ENCODE measurements at places on chromosomes 1 and 21. TPM values are rescaled to one million over a fixed set of nuclear protein-coding genes. Genes with fewer than 3 reads are reported as not detected.

- no peaks in the 10 kb centered on the region for H3K27me3 ChIP-seq
These were observed 95.9 kb downstream of the GIPC2 start for GRCh38 chr1:78141531-78142231.

GRCh38 chr1:151143986-151144385 is 2.4 kb downstream of the SEMA6C start:
- H3K4me1 ChIP-seq: peaks cover 16% of the 10 kb centered on the region
- H3K4me3 ChIP-seq: no peak overlapping the region
- H3K27me3 ChIP-seq: no peaks in the 10 kb centered on the region
- H3K27ac ChIP-seq: no peak overlapping the region

GRCh38 chr1:50420689-50421365 is 2.4 kb downstream of the DMRTA2 start:
- H3K27ac ChIP-seq: no peak overlapping the region
- H3K4me3 ChIP-seq: no peak overlapping the region
- no peaks in the 10 kb centered on the region for H3K36me3 ChIP-seq
- no peak for DNase-seq

GRCh38 chr1:205598841-205599668 is 32.8 kb downstream of the ELK4 start:
- no peaks in the 10 kb centered on the region for H3K27me3 ChIP-seq
- peak; percentile 88 for DNase-seq
- H3K27ac ChIP-seq: peak overlapping the region; percentile 61
- no peaks in the 10 kb centered on the region for H3K36me3 ChIP-seq
- no peak overlapping the region for H3K4me3 ChIP-seq

DNA sequence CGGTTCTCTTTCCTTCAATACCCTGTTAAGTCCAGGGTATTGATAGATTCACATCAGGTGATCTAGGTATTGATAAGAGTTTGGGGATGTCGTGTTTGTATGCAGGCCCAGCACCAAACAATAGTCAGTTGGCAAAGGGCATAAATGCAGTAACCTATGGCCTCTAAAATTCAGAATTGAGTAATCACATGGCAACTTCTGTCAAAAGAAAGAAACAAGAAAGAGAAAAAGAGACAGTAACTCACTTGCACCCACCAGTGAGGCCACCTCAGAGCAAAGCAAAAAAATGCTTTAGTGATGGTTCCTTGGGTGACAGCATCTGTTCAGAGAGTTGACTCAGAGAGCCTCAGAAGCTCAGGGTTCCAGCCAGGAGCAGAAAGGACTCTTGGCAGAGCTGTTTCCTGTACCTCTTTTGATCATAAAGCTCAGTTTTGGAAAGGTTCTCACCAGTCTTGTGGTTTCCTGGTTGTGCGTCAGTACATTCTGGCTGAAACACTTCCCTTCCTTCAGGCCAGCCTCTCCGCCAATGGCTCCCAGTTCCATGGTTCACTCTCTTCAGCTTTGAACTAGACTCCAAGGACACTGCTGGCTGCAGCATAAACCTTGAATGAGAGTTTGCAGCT is 70.1 kb upstream of the GORAB start:
- H3K4me3 ChIP-seq: no peak overlapping the region
- H3K4me1 ChIP-seq: no peaks in the 10 kb centered on the region
- DNase-seq: no peak
- no peaks in the 10 kb centered on the region for H3K27me3 ChIP-seq
- H3K27ac ChIP-seq: no peak overlapping the region
- no peaks in the 10 kb centered on the region for H3K36me3 ChIP-seq

DNA sequence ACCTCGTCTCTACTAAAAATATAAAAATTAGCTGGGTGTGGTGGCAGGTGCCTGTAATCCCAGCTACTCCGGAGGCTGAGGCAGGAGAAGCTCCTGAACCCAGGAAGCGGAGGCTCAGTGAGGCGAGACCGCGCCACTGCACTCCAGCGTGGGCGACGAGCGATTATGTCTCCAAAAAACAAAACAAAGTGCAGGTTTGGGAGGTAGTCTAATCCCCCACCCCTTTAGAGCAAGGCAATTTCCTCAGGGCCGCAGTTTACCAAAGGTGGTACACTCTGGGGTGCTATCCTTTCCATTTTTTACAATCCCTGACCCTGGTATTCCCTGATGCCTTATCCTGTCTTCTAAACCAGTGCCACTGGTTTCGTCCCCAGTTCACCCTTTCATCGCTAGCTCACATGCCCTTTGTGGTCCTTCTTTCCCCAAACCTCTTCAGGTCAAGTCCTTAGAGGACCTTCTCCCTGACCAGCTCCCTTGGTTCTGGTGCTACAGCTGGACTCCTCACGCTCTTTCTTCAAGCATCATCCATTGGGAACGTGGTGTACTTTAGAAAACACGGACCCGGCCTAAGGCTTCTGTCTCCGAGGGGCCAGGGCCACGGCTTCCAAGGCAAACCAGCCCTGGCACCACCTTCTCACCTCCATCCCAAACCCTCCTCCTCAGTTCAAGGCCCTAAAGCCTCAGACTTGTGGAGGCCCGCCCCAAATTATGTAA is 873 bp downstream of the IFT25 start:
- no peaks in the 10 kb centered on the region for H3K36me3 ChIP-seq
- no peak for DNase-seq
- peak overlapping the region; percentile 93 for H3K4me3 ChIP-seq
- peak overlapping the region; percentile 94 for H3K27ac ChIP-seq
- no peaks in the 10 kb centered on the region for H3K27me3 ChIP-seq
- H3K4me1 ChIP-seq: no peaks in the 10 kb centered on the region

DNA sequence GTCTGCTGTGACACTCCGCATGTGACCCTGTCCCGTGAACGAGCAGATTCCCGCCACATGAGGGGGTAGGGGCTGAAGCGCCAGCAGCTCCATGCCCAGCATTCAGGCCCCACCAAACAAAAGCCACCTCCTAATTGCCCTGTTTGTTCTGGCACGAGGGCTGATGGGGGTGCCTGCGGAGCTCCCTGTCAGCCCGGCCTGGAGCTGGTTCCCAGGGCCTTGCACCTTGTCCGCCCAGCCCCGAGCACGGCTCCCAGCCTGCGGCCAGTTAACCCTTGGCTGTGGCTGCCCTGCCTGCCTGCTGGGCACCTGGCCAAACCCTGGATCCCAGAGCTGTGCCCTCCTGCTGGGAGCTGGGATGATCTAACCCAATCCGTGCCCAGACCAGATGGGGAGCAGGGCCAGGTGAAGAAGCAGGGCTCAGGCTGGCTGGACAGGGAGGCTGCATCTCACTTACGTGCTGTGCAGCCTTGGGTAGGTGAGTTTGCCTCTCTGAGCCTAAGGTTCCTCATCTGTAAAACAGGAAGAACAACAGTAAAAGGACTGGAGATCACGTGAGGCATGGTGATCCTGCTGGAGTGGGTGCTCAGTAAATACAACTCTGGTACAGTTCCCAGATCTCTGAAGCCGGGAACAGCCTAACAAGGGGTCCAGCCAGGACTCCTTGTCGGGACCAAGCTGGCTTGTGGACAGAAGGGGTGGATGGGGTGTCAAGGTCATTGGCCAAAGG is 110.9 kb upstream of the IFFO2 start:
- H3K27ac ChIP-seq: no peak overlapping the region
- H3K36me3 ChIP-seq: no peaks in the 10 kb centered on the region
- H3K4me3 ChIP-seq: no peak overlapping the region
- no peaks in the 10 kb centered on the region for H3K27me3 ChIP-seq
- no peak for DNase-seq

DNA sequence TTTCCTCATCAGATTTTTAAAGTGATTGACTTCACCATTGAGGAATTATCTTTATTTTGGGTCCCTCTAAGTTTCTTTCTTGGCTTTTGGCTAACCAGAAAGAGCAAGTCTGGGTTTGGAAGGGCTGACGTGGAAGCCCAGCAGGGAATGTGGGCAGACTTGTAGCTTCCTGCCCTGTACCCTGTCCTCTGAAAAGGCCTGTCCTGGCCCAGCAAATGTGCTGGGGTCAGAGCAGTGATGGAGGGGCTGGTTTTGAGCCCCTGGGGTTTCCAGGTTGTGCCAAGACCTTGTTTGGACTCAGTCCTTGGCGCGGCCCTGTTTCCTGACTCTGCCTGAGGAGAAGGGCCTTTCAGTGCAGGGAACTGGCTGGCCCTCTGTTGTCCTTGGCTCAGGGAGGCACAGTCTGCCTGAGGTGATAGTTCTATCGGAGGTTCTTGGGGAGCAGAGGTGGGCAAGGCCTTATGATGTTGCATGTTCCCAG is 72.1 kb downstream of the UCK2 start:
- no peaks in the 10 kb centered on the region for H3K27me3 ChIP-seq
- DNase-seq: no peak
- peaks cover 17% of the 10 kb centered on the region for H3K4me1 ChIP-seq
- H3K27ac ChIP-seq: no peak overlapping the region

DNA sequence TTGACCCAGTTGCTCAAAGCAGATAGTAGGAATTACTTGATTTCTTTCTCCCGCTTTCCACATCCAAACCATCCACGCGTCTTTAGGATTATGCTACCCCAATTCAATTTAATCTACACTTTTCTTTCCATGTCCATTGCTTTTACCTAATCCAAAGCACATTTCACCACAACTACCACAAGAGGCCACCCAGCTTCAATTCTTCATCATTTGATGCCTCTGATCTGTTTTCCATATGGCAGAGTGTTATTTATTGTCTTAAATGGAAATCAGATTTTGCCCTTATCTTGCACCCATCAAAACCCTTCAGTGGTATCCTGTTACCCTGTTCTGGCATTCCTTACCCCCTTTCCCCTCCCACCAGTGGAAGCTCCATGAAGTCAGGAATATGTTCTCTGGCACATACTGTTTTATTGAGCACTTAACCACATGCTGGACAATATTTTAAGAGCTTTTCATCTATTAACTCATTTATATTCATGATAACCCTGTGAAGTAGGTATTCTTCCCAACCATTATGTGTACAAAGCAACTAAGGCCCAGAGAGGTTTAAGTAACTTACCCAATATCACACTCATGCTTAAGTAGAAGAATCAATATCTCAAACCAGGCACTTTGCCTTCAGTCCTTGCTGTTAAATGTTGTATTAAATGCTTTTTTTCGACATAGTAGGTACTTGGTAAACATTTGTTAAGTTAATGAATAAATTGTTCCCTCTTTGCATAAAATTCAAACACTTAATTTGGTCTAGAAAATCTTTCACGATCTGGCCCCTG is 34.6 kb downstream of the CLIC4 start:
- H3K36me3 ChIP-seq: no peaks in the 10 kb centered on the region
- peak overlapping the region; percentile 66 for H3K27ac ChIP-seq
- DNase-seq: no peak
- no peaks in the 10 kb centered on the region for H3K27me3 ChIP-seq
- peaks cover 61% of the 10 kb centered on the region for H3K4me1 ChIP-seq
- H3K4me3 ChIP-seq: no peak overlapping the region

GRCh38 chr1:150210091-150210490 is 25.8 kb downstream of the ANP32E start:
- H3K4me3 ChIP-seq: no peak overlapping the region
- no peaks in the 10 kb centered on the region for H3K27me3 ChIP-seq
- no peak for DNase-seq
- peaks cover 6% of the 10 kb centered on the region for H3K4me1 ChIP-seq
- no peak overlapping the region for H3K27ac ChIP-seq

The CNIH3 gene
- total RNA-seq: 2.8 TPM

The DNAJC6 gene
- total RNA-seq: 6.9 TPM

The CRYZ gene
- total RNA-seq: 43.2 TPM

The ANXA9 gene
- not detected for total RNA-seq
